ENCODE measurements at places on chromosomes 12 and 14. TPM values are rescaled to one million over a fixed set of nuclear protein-coding genes. Genes with fewer than 3 reads are reported as not detected.

The DACT1 gene
- polyA plus RNA-seq: 27.1 TPM

The NYNRIN gene
- polyA plus RNA-seq: 45.3 TPM

DNA sequence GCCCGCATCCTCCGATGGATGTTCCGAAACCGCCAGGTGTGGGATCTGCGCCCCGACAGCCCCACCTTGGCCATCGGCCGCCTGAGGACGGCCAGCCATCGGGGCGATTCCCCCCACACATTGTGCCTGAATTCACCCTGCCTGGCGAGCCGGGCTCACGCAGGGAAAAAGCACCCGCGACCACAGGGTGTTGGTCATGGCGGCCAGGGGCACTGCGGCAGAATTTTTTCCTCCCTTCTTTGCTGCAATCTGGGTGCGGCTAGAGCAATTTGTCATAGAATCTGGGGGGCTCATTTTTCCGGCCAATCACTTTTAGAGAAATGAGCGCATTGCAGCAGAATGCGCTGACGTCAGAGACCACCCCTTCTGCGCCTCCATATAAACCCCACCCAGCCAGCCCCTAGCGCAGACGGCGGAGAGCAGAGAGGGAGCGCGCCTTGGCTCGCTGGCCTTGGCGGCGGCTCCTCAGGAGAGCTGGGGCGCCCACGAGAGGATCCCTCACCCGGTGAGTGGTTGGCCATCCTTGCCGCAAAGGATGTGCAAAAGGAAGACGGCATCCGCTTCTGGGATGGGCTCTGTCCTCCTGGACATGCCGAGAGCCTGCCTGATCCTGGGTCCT, at the start of gene MEG3:
MEG3 (plus strand) TSS at position 406 of the 619 bp plus-strand sequence.
- peaks cover 65% of the 10 kb centered on the region for H3K4me1 ChIP-seq
- peak within 1 kb of the TSS; percentile 99 for H3K27ac ChIP-seq
- H3K4me3 ChIP-seq: peak within 1 kb of the TSS; percentile 83

- H3K27me3 ChIP-seq: no peaks in the 10 kb centered on the region
- H3K36me3 ChIP-seq: peaks cover 41% of the 10 kb centered on the region
- peak within 1 kb of the TSS; percentile 91 for H3K4me3 ChIP-seq
- H3K4me1 ChIP-seq: peaks cover 11% of the 10 kb centered on the region
- peak; percentile 100 for DNase-seq
- H3K27ac ChIP-seq: peak within 1 kb of the TSS; percentile 94
Observed at GRCh38 chr12:55817345-55818139, at the start of the genes ORMDL2 and SARNP. Gene ORMDL2, plus strand, starts transcription at chr12:55818041. Its CDS starts 959 bp downstream, at chr12:55819000. Gene SARNP, minus strand, starts transcription at chr12:55817724. Its CDS starts 23 bp downstream, at chr12:55817701.

GRCh38 chr14:22002860-22003284, 329.3 kb upstream of the OR4E1 start:
- peak; percentile 14 for DNase-seq
- H3K36me3 ChIP-seq: no peaks in the 10 kb centered on the region
- no peak overlapping the region for H3K4me3 ChIP-seq
- no peak overlapping the region for H3K27ac ChIP-seq
- no peaks in the 10 kb centered on the region for H3K4me1 ChIP-seq

DNA sequence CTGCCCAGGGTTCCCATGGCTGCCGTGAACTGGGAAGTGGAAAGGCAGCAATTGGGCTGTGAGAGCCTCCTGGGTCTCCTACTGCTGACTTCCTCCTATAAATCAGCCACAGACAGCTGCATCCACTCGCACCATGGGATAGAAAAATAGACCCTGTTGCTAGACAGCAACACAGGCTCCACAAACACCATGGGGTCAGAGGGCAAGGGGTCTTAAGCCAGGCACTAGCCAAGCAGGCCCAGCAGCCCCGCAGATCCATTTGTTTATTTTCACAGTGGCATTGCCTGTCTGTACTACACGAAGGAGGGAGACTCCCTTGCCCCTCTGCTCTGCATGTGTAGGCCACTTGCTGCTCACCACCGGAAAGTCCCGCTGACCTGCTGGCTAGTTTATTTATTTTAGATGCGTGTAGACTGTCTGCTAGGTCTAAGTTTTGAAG, 139.8 kb downstream of the DACT1 start:
- no peak overlapping the region for H3K27ac ChIP-seq
- H3K4me3 ChIP-seq: no peak overlapping the region
- peaks cover 25% of the 10 kb centered on the region for H3K4me1 ChIP-seq
- DNase-seq: no peak

DNA sequence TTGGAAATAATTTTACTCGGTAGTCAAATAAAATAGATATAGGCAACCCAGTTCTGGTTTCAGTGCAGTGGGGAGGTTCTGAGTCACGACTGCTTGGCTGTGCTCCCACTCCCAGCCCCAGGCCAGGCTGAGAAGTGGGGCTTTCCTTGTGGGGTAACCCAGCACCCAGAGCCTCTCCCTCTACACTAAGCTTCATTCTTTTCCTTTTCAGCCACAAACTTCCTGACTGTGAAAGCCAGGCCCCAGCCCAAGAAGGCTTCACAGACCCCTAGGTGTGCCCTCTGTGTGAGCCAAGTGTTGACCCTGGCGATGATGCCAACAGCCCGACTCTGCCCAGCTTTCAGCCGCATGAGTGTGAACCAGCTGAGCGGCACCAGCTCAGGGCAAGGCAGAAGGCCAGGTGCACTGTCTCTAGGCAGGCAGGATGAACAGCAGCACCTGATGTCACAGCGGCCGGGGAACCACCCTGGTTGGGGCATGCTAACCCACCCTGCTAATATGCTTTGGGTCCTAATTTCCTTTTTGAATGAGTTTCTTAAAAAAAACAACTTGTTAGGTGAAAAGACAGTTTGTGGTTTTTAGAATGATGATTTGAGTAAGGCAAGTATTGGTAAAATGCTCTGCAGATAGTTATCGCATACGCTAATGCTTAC, 42.2 kb upstream of the ATP23 start:
- no peak overlapping the region for H3K4me3 ChIP-seq
- H3K4me1 ChIP-seq: peaks cover 50% of the 10 kb centered on the region
- H3K27me3 ChIP-seq: no peaks in the 10 kb centered on the region
- no peak overlapping the region for H3K27ac ChIP-seq
- H3K36me3 ChIP-seq: no peaks in the 10 kb centered on the region

DNA sequence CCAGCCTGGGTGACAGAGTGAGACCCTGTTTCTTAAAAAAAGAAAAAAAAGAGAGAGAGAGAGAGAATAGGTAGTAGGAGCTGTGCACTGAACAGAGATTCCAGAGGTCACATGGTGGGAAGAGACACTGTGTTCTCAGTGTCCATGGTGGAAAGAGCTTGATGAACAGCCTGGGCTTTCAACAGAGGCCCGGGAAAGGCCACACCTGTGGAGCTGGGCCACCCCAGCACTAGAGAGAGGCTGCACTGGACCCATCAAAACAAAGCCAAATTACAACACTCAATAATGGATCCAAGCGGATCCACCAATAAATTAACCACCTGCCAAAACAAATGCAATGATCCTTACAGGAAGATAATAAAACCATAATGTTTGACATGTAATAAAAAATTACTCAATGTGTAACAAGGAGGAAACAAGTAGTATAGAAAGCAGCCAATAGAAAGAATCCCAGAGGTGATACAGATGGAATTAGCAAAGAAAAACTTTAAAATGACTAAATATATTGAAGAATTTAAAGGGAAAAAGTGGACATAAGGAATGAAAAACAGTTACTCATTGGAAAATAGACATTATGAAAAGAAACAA, 44.8 kb upstream of the BCL2L14 start:
- H3K27ac ChIP-seq: no peak overlapping the region
- H3K4me1 ChIP-seq: no peaks in the 10 kb centered on the region
- no peak for DNase-seq
- no peak overlapping the region for H3K4me3 ChIP-seq
- no peaks in the 10 kb centered on the region for H3K36me3 ChIP-seq
- no peaks in the 10 kb centered on the region for H3K27me3 ChIP-seq

DNA sequence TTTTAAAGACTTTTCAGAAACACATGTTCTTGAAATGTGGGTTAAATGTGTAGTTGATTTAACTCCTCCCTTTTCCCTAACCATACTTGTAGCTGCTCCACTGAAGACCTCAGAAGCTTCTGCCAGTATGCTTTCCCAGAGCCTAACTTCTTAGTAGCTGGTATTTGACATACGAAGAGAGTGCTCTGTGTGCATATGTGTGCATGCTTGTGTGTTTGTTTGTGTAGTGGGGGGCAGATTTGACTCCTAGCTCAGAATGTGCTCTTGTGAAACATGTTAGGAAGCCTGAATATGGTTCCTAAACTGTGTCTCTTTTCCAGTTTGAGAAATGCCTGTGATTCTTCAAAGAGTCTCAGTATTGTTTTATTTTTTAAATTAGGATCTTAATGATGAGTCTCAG, 420.4 kb downstream of the PCNX1 start:
- no peaks in the 10 kb centered on the region for H3K27me3 ChIP-seq
- no peaks in the 10 kb centered on the region for H3K36me3 ChIP-seq
- no peak overlapping the region for H3K4me3 ChIP-seq
- no peak overlapping the region for H3K27ac ChIP-seq

DNA sequence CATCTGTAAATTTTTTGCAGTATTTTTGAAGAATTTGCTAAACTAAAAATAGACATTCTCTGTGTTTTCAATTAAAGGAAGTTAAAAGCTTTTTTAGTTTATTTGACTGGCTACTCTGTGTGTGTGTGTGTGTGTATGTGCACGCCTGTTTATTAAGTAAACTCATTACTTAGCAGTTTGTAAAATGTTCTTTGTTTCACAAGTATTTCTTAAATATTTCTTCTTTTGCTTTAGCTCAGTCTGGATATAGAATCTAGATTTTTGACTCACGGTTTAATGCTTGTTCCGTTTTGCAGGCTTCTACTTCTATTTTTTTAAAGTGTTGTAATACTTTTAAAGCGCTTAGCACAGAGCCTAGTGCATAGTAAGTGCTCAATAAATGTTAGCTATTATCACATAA, 46.5 kb upstream of the KCNMB4 start:
- no peaks in the 10 kb centered on the region for H3K4me1 ChIP-seq
- no peak overlapping the region for H3K27ac ChIP-seq
- peak; percentile 33 for DNase-seq
- peaks cover 8% of the 10 kb centered on the region for H3K36me3 ChIP-seq

DNA sequence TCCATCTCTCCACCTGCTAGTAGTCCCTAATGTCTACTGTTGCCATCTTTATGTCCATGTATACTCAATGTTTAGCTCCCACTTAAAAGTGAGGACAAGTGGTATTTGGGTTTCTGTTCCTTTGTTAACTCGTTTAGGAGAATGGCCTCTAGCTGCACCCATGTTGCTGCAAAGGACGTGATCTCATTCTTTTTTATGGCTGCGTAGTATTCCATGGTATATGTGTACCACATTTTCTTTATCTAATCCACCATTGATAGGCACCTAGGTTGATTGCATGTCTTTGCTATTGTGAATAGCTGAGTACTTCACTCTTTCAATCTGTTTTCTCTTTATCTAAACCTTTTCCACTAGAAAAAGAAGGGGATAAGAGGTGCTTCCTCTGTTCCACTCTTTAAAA, 130.0 kb downstream of the TMEM117 start:
- no peak overlapping the region for H3K4me3 ChIP-seq
- no peak for DNase-seq
- H3K27ac ChIP-seq: no peak overlapping the region
- H3K4me1 ChIP-seq: no peaks in the 10 kb centered on the region

DNA sequence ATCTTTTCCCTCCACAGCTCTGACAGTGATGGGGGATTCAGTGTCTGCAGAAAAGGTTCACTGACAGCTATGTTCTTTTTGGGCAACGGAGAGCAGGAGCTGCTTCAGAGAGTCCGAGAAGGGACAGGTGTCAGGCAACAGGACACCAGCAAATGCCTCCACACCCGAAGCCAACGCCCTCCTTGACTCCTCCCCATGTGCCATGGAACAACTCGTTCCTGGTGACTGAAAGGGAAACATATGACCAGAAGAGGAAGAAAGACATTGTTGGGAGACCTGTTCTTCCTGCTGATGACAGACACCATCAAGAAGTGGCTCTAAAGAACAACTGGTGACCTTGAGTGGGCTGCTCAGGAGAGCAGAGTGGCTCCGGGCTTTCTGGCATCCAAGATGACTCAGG, 172.3 kb upstream of the NOS1 start:
- DNase-seq: peak; percentile 12
- peaks cover 9% of the 10 kb centered on the region for H3K4me1 ChIP-seq
- H3K27me3 ChIP-seq: peaks cover 6% of the 10 kb centered on the region
- no peak overlapping the region for H3K4me3 ChIP-seq
- no peaks in the 10 kb centered on the region for H3K36me3 ChIP-seq
- no peak overlapping the region for H3K27ac ChIP-seq

GRCh38 chr14:58107947-58108552, 44.0 kb downstream of the ARMH4 start:
- no peaks in the 10 kb centered on the region for H3K36me3 ChIP-seq
- H3K27me3 ChIP-seq: no peaks in the 10 kb centered on the region
- H3K27ac ChIP-seq: no peak overlapping the region
- DNase-seq: peak; percentile 72
- no peak overlapping the region for H3K4me3 ChIP-seq
- H3K4me1 ChIP-seq: no peaks in the 10 kb centered on the region

DNA sequence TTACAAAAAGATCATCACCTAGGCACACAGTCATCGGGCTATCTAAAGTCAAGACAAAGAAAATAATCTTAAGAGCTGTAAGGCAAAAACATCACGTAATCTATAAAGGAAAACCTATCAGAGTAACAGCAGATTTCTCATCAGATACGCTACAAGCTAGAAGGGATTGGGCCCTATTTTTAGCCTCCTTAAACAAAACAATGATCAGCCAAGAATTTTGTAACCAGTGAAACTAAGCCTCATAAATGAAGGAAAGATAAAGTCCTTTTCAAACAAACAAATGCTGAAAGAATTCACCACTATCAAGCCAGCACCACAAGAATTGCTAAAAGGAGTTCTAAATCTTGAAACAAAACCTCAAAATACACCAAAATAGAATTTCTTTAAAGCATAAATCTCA, 191.6 kb upstream of the BMP4 start:
- H3K4me3 ChIP-seq: no peak overlapping the region
- no peaks in the 10 kb centered on the region for H3K27me3 ChIP-seq
- no peak overlapping the region for H3K27ac ChIP-seq
- no peaks in the 10 kb centered on the region for H3K36me3 ChIP-seq
- no peak for DNase-seq
- H3K4me1 ChIP-seq: no peaks in the 10 kb centered on the region

DNA sequence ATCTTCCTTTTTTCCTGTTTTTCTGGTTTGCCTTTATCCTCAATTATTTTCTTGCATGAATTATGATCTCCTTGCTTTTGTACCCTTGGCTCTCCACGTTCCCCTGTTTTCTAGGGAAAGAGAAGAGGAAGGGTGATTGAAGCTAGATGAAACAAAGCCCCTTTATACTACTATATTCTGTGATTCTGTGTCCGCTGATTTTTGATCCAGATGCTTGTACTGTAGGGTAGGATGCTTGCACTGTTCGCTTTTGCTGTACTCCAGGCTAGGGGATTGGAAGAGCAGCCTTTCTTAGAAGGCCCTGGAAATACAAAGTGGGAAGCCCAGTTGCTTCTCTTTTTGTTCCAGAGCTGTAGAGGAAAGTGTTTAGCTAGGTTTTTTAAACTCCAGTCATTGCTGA, 35.1 kb upstream of the KLHDC2 start:
- no peak for DNase-seq
- peaks cover 3% of the 10 kb centered on the region for H3K36me3 ChIP-seq
- H3K27ac ChIP-seq: no peak overlapping the region
- H3K27me3 ChIP-seq: no peaks in the 10 kb centered on the region

- peaks cover 44% of the 10 kb centered on the region for H3K4me1 ChIP-seq
- H3K4me3 ChIP-seq: no peak overlapping the region
- peaks cover 4% of the 10 kb centered on the region for H3K36me3 ChIP-seq
- H3K27me3 ChIP-seq: no peaks in the 10 kb centered on the region
- DNase-seq: peak; percentile 84
Observed at GRCh38 chr12:119687406-119687805, 19.5 kb downstream of the PRKAB1 start.

All from muscle of leg (tissue), 16 donors.